ENCODE measurements at places on chromosomes 12 and 14.
A peak's percentile ranks its signal among the peaks of the same experiment; 100 is the strongest.

- DNase-seq, result peak; percentile 70
Measured at GRCh38 chr12:80565271-80565670, 121.2 kb downstream of the PTPRQ start.

GRCh38 chr12:12918781-12919389 lies 27.5 kb downstream of the GPRC5A start:
- DNase-seq, result no peak

- DNase-seq, result no peak
Measured at GRCh38 chr12:108363565-108363964, 24.5 kb upstream of the CMKLR1 start.

DNA sequence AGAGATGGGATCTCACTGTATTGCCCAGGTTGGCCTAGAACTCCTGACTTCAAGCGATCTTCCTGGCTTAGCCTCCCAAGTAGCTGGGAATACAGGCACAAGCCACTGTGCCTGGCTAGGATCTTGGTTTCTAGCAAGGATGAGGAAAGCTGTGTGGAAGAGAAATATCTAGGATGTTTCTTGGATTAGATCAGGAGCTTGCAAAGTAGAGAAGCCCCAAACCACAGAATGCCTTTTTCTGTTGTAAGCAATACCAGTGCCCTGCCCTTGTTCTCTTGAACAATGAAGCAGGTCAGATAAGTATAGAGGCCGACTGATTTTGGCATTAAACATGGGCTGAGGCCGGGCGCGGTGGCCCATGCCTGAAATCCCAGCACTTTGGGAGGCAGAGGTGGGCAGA lies 44.3 kb upstream of the STRN3 start:
- no peak for DNase-seq

- DNase-seq, result peak; percentile 90
Measured at GRCh38 chr14:60249321-60250256, 568 bp downstream of the PPM1A start.

DNA sequence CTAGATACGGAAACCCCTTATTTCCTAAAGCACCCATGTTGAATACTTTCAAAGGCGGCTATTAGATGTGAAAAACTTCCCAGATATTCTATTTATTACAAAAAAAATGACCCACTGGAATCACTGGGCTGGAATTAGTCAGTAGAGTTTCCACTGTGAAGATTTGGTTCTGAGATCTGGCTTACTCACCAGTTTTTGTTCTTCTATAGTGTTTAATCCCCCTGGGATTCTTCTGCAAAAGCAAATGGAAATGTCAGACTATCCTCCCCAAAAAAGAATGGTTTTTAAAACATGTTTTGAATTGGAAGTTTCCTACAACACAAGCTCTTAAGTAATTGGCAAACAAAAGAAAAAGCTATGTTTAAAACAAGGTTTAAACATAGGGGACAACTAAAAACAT lies 166.4 kb downstream of the STXBP6 start:
- no peak for DNase-seq

- no peak for DNase-seq
Measured at GRCh38 chr14:69345402-69345801, 52.7 kb downstream of the ERH start.

DNA sequence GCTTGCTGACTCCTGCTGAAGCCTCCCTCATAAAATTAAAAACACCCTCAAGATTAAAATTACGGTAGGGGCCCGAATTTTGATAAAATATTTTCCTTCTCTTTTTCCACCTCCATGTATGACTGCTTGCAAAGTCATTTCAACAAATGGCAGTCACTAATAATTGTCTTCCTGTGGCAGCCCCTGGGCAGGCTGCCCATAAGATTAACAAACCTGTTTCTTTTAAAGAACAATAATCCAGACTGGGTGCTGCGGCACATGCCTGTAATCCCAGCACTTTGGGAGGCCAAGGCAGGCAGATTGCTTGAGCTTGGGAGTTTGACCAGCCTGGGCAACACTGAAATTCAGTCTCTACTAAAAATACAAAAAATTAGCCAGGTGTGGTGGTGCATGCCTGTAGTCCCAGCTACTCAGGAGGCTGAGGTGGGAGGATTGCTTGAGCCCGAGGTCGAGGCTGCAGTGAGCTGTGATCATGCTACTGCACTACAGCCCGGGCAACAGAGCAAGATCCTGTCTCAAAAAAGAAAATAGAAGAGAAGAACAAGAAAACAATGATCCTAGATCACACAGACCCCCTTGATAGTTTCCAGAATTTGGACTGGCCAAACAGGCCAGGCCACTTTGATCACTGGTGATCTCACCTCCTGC lies 8.7 kb downstream of the SAV1 start:
- DNase-seq, result no peak

DNA sequence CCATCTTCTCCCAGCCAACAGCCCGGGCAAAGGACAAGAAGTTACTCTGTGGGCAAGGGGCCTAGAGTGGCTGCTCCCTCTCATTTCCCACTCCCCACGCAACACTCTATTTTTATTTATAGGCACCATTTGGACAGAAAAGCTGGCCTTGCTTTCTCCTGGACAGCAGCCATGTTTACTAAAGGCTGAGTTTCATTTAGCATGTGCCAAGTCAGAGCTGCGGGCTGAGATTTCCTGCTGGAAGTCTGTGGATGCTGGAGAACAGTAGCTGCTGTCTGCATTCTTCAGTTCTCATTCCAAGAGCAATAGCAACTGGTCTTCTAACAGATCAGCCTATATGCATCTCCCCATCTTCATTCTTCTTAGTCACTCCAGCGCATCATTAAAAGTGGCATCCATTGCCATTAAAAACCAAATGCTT lies 8.3 kb downstream of the COL2A1 start:
- DNase-seq, result peak; percentile 58

- DNase-seq, result no peak
Measured at GRCh38 chr12:131223791-131224225, 270.1 kb downstream of the ADGRD1 start.

GRCh38 chr12:10716277-10716676 lies 6.8 kb downstream of the YBX3 start:
- no peak for DNase-seq

GRCh38 chr12:20451761-20452160 lies 83.4 kb downstream of the PDE3A start:
- DNase-seq, result no peak

- peak; percentile 85 for DNase-seq
Measured at GRCh38 chr12:46371718-46372543, 642 bp downstream of the SLC38A2 start.

- no peak for DNase-seq
Measured at GRCh38 chr12:6110006-6110405, 14.5 kb downstream of the VWF start.

All from eye (tissue), 1 donor.